Stromal cell of bone marrow (primary cell): ENCODE measurements at places on chromosomes 5 and 9.

DNA sequence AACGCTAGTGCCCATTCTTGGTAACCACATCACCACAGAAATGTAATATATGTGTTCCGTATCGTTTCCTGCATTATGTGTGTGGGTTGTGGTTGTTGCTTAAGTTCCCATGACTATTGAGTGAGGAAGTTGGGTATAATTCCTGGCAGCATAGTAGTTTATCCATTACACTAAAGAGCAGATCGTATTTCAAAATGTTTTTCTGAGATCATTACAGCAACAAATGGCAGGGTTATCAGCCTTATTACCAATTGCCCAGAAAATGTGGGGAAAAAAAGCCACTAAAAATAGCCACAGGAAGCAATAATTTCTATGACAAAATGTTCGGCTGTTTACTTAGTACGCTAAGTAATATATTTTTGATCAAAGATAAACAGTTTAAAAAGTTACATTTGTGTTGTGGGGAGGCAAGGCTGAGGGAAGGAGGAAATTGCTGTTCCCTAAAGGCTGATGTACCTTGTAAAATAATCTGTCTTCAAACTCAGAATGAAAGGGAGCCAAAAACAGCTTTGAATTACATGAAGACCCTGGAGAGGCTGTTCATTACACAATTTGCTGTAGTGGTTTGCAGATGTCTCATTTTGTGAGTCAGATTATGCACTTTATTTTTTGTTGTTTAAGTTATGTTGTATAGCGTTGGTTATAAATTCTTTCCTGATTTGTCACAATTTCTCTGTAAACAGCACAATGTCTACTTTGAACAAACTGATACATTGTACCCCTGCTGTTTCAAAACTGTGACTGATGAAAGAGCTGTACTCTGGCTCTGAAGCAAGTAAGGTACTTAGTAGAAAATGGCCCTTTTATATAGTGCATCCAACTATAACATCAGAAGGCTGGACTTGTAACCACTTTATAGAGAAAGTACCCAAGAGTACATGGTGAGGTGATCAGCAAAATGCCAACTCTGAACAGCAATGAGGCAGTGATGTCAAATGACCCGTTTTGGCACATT lies 1028.5 kb downstream of the NR2F1-AS1 start:
- DNase-seq, result peak; percentile 94

GRCh38 chr5:144436007-144436406 lies 265.3 kb downstream of the KCTD16 start:
- no peak for DNase-seq

DNA sequence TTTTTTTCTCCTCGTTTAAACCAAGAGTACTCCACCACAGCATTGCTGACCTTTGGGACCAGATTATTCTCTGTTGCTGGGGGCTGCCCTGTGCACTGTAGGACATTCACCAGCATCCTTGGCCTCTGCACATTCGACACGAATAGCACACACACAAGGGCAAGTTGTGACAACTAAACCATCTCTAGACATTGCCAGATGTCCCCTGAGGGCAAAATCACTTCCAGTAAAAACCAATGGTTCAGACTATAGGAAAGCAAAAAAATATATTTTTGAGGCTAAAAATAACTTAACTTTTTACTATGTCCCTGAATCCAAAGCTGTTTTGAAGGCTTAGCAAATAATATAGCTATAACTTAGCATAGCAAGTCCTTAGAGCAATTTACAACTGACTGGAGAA lies 65.9 kb downstream of the SEMA5A start:
- no peak for DNase-seq

- no peak for DNase-seq
Measured at GRCh38 chr5:19261879-19262278, 726.1 kb downstream of the CDH18 start.

DNA sequence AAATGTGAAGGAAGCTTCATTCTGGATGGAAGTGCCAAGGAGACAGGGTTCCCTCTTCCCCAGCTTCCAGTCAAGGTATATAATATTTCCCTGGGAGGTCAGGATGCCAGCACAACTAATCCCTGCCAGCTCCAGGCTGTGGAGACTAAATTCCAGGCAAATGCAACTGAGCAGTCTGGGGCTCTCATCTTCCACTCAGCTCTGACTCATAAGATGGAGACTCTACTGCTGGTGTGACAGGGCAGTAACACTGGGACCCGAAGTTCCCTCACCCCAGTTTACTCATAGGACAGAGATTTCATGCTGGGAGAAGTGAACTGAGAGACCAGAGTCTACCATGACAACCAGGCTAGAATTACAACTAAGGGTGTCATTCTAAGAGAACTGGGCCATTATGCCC lies 235.4 kb downstream of the FSTL4 start:
- no peak for DNase-seq

DNA sequence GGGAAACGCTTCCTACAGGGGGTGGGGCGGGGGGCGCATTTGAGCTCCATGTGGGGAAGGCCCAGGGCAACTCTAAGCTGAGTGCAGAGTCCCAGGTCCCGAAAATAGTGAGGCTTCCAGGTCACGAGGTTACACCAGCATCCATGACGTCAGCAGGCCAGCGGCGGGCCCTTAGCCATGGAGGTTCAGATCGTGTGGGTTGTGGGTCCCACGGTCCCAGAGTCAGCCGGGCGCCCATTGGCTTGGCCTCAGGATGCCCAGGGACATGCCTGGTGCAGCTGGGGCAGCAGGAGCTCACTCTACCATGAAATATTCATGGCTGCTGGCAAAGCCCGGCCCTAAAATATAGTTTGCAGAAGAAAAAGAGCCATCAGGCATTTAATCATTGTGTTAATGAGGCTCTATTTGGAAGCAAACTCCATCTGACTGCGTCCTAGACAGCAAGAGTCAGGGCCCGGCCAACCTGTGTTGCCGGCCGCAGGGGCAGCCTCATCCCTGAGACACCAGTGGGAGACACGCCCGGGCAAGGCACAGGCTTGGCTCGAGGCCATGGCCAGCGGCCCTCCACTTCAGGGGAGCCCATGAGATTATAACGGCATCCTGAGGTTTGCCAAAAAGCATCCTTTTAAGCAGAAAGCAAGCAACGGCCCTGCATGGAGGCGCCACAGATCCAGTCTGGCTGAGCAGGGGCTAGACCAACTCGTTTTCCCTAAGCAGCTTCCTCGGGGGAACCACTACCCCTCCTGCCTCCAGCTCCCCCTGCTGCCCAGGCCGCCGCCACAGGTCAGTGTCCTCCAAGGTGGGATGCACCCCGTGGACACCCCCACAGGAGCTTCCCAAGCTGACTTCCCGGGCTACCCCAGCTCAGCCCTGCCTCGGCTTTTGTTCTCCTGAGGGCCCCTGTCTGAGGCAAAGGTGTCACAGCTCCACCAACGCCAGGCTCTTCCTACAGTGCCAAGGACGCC lies 108.9 kb upstream of the PPP1R26 start:
- no peak for DNase-seq
